Progenitor cell of endocrine pancreas (in vitro differentiated cells): ENCODE measurements at places on chromosomes 5 and 9.

- DNase-seq: no peak
Observed at GRCh38 chr9:137762414-137763061, 115.0 kb upstream of the CACNA1B start.

DNA sequence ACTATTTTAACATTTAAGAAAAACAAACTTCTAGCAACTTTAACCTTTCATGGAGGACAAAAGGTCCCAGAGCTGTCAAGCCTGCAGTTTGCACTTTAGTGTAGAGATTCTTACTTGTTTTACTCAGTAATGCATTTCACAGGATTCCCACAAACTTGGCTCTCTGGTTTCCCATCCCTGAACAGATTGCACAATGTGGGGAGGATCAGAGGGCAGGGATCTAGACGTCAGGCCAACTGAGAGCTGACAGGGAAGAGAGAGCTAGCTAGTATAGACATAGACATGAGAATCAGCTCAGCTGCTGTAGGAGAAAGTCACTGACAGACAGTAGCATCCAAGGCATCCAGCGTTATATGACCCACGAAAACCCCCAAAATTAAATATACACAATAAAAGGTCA, 20.9 kb upstream of the BNIP1 start:
- DNase-seq: no peak

- no peak for DNase-seq
Observed at GRCh38 chr5:35218981-35219380, 11.3 kb downstream of the PRLR start.

- no peak for DNase-seq
Observed at GRCh38 chr5:141510850-141511601, 22.1 kb downstream of the PCDHGC5 start.

GRCh38 chr9:128333451-128333869, 6.9 kb upstream of the SLC27A4 start:
- DNase-seq: no peak

DNA sequence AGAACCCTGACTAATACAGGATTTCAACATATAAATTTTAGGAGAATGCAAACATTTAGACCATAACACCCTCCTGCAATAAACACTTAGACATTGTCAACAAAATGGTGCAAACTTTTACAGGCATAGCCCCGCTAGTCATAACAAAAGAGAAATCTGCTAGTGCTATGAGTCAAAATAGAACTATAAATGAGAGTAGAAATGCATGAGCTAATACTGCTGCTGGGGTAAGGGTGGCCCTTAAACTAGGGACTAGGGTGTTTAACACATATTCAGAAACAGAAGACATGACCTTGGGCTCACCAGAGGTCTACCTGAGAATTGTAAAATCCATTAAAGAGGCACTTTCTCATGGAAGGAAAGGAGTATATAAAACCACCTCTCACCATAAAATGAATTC, 131.6 kb downstream of the TLR4 start:
- no peak for DNase-seq

- no peak for DNase-seq
Observed at GRCh38 chr9:92769990-92770359, 5.3 kb upstream of the BICD2 start.

DNA sequence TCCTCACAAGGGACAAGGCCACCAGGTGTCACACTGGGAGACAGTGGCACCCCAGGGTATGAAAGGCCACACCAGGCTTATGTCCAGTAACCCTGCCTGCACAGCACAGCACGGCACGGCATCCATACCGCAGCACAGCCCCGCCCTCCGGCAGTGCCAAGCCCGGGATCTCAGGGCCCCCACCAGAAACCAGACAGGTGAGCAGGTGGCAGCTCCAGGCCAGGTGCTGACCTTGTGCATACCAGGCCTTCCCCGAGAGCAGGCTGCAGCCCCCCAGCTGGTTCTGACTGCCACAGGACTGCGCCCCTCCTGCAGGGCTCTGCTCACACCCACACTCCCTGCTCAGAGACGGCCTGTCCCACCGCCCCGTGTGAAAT, 56.5 kb downstream of the ADAMTS2 start:
- DNase-seq: no peak

DNA sequence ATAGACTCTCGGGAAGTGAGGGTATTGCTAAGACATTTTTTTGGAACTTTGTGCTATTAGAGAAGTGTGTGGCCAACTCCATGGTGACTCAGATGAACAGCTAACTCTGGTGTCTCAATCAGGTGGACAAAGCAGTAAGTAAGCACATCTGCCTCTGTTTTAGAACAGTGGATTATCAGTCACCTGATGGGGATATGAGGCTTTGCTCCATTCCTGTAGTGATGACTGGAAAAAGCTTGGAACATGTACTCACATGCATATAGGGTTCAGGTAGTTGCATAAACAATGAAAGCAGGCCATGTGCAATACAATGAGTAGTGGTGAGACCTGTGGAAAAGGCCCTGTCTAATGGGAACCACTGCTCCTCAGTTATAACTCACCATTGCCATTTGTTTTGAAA, 168.2 kb upstream of the FBN2 start:
- DNase-seq: no peak

DNA sequence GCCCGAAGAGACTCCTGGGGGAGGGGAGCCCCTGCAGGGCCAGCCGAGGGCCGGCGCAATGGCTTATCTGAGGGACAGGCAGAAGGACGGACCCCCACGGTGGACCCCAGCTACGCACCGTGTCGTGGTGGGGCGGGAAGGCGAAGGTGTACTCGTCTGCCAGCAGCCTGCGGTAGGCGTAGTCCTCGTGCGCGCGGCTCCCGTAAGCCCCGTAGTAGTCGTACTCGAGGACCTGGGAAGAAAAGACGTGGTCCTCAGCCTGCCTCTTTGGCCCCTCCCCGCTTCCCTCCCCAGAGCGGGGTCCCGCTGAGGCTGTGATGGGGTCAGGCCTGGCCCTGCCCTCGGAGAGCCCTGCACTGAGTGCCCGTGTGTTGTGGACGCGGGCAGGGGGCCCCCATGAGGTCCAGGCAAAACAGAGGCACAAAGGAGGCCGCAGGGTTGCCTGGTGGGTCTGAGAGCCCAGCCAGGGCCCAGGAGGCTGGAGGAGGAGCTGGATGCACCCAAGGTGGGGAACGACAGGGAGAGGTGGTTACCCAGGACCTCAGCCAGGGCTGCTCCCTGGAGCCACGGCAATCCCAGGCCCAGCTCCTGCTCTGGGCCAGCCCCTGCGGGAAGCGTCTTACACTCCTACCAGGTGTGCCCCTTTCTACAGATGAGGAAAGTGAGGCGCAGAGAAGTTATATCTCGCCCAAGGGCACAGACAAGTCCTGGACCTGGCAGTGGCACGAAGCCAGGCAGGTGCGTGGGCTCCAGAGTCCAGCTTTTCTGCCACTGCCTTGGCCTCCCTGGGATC, 35.2 kb downstream of the SARDH start:
- no peak for DNase-seq

DNA sequence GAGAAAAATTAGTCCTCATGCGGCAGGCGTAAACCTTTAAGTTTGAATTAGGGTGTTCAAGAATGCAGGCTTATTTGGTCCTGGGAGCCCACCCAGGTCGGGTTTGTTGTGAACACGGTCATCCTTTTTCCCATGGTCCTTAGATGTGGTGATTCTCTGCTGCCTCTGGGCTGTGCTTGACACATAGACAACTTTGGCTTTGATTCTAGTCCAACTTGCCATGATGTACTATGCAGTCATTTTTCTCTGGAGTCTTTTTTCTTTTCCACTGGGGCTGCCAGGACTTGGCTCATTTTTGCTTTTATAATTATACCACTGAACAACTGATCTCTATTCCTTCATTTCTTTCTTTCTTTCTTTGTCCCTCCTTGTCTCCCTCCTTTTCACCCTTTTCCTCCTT, 218.6 kb downstream of the SREK1 start:
- no peak for DNase-seq

GRCh38 chr9:86549401-86549811, 195.2 kb upstream of the TUT7 start:
- DNase-seq: no peak

DNA sequence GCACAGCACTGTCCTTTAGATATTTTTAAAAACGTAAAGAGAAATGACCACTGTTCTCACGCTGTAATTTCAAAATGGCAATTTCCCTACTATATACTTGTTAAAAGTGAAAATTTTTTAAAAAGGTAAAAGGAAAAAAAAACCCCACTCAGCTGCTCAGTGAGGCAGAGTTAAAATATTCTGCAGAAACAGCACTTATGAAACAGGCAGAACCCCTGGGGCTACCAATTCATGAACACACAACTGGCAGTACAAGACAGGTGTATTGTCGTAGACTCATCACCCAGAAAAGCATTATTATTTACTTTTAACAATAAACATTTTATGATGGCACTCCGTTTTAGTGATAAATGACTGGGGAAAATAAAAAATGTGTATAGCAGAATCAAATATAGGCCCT, 1.5 kb upstream of the RASGRF2 start:
- no peak for DNase-seq

DNA sequence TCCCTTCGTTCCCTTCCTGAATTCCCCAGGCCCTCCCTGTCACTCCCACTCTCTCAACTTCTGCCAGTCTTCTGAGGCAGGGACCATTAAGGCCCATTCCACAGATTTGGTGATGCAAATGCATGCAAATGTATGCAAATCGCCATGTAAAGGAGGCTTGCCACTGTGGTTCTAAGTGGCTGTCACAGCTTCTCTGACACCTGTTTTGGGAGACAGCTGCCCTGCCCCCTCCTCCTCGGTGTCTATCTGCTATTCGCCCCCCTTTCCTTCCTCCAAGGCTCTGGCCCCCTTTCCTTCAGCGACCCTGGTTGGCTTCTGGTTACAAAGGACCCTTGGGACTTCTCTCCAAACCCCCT, 10.5 kb upstream of the ARAP3 start:
- DNase-seq: no peak

GRCh38 chr5:137342764-137343163, 156.4 kb downstream of the SPOCK1 start:
- no peak for DNase-seq

DNA sequence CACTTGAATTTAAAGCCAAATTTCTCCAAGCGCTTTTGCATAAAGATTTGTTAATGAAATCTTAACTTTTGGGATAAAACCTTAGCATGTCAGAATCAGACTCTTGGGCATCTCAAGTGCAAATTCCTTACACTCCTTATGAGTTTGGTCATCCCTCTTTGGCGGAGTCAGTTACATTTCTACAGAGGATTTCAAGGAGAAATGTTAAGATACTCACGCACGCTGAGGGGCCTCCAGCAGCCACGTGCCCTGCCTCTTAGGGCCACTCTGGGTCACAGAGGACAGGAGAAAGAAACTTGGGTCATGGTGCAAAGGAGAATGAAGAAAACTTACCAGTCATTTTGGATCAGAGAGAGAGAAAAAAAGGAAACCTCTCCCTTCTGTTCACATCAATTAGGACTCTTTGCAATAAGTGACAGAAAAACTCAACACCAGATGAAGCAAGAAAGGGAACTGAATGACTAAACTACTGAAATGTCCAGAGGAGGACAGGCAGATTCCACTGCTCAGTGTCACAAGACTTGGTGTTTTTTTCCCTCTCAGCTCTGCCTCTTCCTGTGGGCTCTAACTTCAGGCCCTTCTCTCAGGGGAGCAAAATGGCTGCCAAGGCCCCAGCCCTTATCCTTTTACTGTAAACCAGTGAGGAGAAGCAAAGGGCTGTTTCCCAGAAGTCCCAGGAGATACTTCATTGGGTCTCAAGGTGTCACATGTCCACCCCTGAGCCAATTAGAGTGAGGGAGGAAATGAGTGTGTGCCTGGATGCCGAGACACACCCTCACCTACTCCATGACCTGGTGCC, 63.3 kb upstream of the NFIL3 start:
- DNase-seq: no peak

GRCh38 chr5:10424124-10424731, 17.5 kb upstream of the ROPN1L start:
- DNase-seq: no peak

DNA sequence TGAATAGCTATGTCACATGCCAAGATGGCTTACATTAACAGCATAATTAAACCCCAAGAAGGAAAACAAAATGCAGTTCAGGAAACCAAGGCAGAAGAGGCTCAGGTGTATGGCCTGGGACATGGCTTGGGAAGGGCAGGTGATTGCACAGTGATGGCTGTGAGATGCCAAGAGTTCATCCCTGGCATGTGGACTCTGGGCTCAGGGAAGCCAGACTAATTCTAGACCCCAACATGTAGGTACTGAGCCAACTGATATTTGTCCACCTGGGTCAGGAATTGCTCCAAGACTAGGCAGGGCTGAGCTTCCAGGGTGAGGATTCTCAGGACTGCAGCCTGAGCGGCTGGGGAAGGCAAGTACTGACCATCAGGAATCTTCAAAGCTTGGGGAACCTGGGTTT, 218.4 kb upstream of the PIK3R1 start:
- no peak for DNase-seq

DNA sequence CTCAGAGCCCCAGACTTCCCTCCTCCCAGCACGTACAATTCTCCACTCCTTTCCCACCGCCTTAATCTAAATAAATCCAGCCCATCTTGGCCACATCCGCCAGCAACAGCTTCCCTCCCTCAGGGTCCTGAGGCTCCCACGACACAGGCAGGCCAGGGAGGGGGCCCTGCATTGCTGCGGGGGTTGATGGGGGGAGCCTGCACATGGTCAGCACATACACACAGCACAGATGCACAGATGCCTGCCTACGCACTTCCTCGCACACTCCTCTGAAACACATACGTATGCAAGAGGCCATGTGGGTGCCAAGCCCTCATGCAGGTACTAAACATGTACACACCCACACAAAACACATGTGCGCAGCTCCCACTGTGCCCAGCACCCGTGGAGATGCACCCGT, 14.8 kb downstream of the PDGFRB start:
- DNase-seq: no peak

GRCh38 chr9:116868201-116868600, 181.1 kb downstream of the TRIM32 start:
- no peak for DNase-seq

GRCh38 chr5:79936646-79937216, 54.3 kb downstream of the MTX3 start:
- DNase-seq: no peak

- DNase-seq: peak; percentile 50
Observed at GRCh38 chr5:159971931-159972461, 36.9 kb upstream of the TTC1 start.

GRCh38 chr9:126642839-126643238, 29.1 kb downstream of the LMX1B start:
- no peak for DNase-seq

DNA sequence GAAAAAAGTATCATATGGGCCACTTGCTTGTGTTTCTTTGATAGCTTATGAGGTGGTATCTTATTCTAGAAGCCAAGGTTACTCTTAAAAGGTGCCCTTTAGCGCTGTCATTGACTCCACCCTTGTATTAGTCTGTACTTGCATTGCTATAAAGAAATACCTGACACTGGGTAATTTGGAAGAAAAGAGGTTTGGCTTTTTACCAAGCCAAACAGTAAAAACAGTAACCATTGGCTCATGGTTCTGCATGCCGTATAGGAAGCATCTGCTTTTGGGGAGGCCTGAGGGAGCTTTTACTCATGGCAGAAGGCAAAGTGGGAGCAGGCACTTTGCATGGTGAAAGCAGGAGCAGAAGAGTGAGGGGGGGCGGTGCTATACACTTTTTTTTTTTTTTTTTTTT, 87.4 kb downstream of the TEK start:
- DNase-seq: no peak

DNA sequence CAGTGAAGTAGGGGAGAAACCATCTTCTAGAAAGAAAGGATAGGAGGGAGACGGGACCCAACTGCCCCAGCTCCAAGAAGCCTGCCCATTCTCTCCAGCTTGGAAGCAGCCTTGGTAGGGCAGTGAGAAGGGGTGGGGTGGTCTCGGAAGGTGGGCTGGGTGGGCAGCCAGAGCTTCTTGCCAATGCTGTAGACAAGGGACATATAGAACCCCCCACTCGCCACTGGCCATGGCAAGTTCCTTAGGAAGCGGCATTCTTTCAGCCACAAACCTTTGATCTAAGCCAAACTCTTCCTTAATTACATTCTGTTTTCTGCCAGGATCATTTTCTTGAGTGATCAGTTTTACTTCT, 90.2 kb downstream of the PSD2 start:
- no peak for DNase-seq
